ENCODE measurements at places on chromosomes 7 and 10. TPM values are rescaled to one million over a fixed set of nuclear protein-coding genes. Genes with fewer than 3 reads are reported as not detected.
A peak's percentile ranks its signal among the peaks of the same experiment; 100 is the strongest.

DNA sequence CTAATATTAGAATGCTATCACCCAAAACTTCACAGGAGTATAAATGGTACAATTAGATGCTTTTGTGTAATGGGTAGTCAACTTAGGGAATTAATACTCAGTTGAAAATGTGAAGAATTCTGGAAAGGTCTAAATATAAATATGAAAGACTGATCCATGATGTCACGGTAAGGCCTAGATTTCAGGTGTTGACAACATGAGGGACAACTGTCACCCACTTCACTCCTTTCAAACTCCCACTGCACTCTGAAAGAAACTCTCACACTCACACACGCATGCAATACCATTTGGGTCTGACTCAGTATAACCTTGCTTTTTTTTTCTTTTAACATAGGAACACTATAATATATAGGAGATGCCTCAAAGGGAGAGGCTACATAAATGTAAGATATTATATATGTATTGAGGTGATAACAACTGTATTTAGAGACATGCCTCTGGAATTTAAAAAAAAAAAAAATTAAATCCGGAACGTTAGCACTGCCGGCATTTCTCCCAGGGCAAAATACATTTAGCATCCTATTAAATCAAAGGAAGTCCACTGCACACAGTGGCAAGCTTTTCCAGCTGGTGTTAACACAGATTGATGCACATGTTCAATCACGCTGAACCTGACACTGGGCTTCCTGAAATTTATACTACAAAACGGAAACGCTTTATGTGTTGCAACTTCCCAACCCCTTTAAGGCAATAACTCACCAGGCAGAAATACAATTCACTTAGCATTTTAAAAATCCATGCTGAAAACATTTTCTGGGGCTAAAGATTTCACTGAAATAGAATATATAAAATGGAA is 74.9 kb downstream of the RSU1 start:
- DNase-seq = no peak

- DNase-seq = peak; percentile 71
Observed at GRCh38 chr7:27586825-27587224, 75.9 kb downstream of the HIBADH start.

DNA sequence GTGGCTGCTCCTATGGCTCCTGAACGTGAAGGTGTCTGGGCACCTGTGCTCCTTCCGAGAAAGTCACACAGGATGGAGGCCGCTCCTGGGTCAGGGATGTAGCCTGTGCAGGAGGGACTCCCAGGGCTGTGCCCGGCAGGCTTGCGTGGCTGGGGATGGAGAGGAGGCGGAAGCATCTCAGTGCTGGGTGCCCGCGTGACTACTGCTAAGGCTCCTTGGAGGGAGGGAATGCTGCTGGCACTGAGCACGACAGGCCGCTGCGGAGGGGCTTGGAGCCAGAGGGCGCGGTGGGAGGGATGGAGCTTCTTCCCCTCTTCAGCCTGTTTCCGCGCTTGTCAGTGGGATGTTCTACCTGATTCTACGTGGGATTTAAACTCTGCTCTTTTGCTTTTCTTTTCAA is 35.0 kb downstream of the ADCY1 start:
- no peak for DNase-seq

RPA3 gene
- 67.5 TPM for total RNA-seq

DNA sequence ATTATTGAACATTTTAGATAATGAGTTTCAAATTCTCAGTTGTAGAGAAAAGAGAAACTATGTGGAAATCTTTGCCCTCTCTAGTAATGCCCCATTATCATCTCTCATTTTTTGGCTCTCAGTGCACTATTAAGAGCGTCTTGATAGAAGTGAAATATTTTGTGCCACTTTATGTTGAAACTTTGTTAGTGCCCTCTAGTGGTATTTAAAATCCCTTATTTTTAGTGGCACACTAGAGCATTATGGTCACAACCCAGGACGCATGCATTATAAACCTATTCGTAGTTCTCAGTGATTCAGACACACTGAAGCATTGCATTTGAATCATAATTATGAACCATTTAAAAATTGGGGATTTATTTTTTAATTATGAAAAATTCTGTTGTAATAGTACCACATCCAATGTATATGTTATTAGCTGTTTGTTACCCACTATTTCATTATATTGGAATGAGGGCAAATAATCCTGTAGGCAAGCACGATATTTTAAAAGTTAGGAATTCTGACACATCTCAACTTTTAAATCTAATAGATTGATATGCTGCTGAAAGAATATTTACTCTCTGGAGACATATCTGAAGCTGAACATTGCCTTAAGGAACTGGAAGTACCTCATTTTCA is 21.9 kb downstream of the PDCD4 start:
- DNase-seq = peak; percentile 56

- DNase-seq = peak; percentile 87
Observed at GRCh38 chr10:77586719-77587415, 50.7 kb downstream of the KCNMA1 start.

- DNase-seq = no peak
Observed at GRCh38 chr7:148665221-148665620, 33.5 kb upstream of the CUL1 start.

DNA sequence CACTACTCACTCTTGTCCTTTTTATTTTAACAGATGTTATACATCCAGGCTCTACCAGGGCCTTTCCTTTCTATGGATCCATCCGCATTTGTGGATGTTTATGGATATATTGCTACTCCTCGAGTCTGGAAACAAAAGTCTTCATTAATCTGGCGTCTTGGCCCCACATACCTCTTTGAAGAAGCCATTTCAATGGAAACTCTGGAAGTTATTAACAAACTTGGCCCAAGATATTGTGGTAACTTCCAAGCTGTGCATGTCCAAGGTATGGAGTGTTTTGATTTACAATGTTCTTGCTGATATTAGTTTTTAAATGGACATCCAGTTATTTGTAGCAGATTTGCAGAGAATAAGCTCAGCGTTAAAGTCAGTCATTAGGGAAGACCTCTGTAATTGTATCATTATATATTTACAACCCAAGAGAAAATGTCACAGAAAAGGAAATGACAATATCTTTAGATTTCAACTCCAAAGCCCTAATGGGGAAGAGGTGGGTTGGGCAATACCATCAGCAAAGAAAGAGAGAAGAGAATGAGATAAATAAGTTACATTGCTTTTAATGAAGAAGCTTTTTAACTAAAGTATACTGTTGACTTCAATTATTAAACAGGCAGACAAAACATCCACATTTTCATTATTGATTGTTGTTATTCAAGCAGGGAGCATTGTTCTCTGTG is 102.1 kb downstream of the WDFY4 start:
- DNase-seq = no peak

- no peak for DNase-seq
Observed at GRCh38 chr7:148571381-148571780, 19.2 kb upstream of the C7orf33 start.

DNA sequence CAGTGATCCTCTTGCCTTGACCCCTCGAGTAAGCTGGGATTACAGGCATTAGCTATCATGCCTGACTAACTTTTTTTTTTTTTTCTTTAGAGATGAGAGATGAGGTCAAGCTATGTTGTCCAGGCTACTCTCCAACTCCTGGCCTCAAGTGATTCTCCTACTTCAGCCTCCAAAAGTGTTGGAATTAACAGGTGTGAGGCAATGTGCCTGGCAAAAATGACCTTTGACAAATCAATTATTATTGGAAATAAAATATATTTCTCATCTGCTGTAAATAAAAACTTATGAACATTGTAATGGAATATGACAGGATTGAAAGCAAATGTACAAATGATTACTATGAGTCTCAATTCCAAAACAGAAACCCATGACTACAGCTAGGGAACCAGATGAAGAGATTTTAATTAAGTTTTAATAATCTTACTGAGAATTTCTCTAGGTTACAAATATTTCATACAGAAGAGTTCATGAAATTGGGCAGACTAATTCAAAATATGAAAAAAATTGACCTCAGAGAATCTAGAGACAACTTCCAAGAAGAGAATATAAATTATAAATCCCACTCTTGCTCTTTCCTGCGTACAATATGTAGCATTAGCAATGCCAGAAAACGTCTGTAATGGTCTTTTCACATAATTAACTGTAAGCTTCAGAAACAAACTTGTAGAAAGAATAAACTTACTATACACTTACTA is 414.7 kb downstream of the DGKB start:
- no peak for DNase-seq

DNA sequence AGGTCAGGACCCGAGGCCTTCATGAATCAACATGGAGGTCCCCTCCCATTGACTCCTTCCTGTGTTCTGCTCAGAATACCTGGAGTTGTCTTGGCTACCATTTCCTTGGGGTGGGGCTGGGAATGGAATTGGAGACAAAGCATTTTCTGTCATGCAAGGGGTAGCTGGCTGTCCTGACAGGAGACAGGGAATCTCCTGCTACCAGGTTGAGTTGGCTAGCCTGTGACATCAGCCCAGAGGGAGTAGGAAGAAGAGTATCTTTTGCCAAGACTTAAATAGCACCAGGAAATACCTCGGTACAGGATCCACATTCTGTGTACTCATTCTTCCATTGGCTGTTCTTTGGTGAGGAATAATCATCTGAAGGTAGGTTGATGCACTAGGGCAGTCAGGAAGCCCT is 4.9 kb downstream of the ZDHHC16 start:
- DNase-seq = no peak

DNA sequence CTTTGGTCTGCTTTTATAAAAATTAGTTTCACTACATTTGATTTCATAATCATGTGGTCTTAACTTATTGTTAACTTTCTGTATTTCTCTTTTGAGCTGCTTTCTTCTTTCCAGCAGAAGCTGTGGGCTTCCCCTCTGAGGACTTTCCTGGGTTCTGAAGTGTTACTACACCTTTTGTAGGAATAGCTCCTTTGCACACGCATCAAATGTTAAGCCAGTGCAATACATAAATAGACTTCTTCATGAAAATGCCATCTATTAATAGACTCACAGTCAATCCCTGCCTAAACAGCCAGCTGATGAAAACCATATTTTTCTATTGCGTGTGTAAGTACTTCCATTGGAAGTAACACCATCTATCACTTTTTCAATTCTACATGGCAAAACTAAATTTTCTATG is 1.5 kb downstream of the ABCB4 start:
- no peak for DNase-seq

PPP1R17 gene
- total RNA-seq = not detected

DNA sequence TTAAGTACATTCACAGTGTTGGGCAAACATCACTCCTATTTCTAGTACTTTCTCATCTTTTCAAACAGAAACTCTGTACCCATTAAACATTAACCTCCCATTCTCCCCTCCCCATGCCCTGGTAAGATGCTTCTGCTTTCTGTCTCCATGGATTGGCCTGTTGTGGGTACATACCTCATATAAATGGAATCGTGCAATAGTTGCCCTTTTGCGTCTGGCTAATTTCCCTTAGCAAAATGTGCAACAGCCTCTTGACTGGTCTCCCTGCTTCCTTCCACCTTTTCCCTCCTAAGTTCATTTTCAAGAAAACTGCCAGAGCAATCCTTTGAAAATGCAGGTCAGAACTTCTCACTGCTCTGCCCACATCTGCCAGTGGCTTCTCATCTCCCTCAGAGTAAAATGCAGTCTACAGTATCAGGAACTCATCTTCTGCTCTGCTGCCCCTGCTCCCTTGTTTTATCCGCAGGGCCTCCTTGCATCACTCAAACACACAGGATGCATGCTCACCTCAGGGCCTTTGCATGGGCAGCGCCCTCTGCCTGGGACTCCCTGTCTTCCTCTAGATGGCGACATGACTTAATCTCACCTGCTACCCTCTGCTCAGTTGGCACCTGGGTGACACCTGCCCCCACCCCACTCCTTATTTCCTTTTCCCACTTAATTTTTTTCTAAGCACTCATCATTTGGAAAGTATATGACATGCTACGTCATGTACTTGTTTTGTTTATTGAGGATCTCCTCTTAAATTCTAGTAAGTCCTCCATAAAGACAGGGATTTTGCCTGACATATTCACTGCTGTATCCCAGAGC is 44.3 kb upstream of the ECHDC3 start:
- no peak for DNase-seq

DNA sequence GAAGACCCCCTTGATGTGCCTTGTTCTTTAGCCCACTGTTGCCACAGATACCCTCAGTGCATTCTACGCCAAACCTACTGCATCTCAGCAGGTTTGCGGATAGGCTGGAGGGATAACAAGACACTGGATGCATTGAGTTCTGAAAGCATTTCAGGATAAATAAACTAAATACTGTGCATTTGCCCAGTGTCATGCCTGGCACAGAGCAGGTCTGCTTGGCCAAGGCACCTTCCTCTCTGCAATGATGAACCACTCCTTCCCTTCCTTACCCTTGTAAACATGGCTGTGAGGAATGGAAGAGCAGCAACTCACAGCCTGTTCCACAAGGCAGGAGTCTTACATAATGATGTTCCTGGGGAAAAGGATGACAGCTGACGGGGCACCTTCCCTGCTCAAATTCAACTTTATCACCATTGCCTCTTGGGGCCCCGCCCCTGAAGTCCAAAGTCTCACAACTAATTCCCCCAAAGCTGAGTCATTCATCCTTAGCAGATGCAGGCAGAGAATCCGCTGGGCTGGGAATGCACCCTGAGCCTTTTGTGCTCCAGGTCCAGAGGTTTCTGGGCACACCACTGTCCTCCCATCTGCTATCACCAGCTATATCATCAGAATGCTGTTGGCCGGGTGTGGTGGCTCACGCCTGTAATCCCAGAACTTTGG is 11.6 kb downstream of the DDX56 start:
- DNase-seq = peak; percentile 94

MYH16 gene
- not detected for total RNA-seq

DNA sequence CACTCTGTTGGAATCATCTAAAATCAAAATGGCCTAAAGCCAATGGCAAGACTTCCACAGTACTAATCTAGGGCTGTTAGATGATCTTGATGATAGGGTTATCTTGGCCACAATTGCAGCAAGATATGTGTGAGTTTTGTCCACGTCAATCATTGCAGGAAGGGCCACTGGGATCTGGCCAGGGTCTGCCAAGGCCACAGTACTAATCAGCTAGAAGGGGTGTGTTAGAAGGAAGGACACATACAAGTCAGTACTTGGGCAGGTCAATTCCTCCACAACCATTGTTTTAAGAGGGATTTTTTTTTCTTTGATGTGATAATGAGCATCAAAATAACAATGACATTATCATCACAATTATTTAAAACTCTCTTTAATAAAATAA is 1.6 kb downstream of the LMOD2 start:
- DNase-seq = no peak

PRSS2 gene
- total RNA-seq = not detected

DNA sequence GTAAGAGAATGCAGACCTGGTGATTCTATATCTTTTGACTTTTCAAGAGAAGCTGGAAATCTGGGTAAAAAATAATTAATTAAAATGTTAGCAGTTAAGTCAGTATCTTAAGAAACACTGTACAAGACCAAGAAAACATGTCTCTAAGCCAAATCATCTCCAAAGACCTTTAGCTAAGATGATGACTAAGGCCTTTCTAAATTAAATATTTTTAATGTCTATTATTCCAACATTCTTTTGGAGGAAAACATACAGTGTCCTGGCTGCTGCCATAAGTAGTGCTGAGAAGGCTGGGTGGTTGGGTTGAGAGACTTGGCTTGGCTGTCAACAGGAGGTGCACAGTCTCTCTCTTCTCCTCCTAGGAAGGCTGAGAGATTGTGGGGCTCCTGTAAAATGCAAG is 20.3 kb downstream of the STARD3NL start:
- no peak for DNase-seq

All from LHCN-M2 (cell line).